ENCODE measurements at places on chromosomes 5 and 9.

GRCh38 chr5:176621661-176622079 is 8.7 kb downstream of the SNCB start:
- DNase-seq, result no peak

GRCh38 chr5:59713498-59713844 is 180.1 kb downstream of the PDE4D start:
- no peak for DNase-seq

- DNase-seq, result no peak
These were observed 142.9 kb upstream of the POU5F2 start for GRCh38 chr5:93884254-93884653.

GRCh38 chr9:37337301-37337890 is 85.1 kb upstream of the GRHPR start:
- no peak for DNase-seq

GRCh38 chr9:122371846-122372245 is 1.0 kb downstream of the PTGS1 start:
- no peak for DNase-seq

GRCh38 chr5:51518607-51519006 is 135.4 kb downstream of the ISL1 start:
- no peak for DNase-seq

- DNase-seq, result no peak
These were observed 10.3 kb upstream of the ABL1 start for GRCh38 chr9:130824643-130825350.

GRCh38 chr9:127524373-127524772 is 73.1 kb downstream of the LRSAM1 start:
- DNase-seq, result no peak

DNA sequence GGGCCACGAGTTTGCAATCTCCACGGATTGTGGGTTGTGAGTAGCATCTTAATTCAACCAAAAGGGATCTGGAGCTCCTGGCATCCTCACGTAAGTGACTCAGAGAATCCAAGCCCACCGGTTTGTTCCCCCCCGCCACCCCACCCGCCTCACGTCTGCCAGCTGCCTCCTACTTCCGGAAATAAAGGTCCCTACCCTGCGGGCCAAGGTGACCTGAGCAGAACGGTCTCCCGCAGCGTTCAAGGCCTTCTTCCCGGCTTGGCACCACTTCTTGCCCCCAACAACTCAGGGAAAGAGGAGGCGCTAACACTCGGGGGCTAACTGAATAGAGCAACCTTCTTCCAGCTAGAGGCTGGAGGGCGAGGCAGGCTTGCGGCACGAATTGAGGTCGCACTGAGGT is 8.8 kb upstream of the GPRIN1 start:
- DNase-seq, result no peak

DNA sequence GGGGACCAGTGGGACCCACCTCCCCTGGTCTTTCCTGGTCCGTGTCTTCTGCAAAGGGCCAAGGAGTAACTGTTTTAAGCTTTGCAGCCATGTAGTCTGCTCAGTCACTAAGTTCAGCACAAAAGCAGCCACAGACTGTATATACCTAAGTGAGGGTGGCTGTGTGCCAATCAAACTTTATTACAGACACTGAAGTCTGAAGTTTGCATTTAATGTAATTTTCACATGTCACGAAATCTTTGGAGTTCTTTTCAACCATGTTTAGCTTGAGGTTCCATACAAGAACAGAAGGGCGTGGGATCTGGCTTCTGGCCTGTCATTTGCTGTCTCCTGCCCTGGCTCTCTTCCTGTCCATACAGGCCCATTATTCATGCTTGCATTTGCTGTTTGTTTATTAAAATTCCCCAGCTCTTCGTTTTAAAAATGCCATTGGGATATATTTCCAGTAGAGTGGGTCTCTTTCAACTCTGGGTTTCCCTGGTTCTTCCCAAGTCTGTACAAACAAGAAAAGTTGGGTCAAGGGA is 64.2 kb upstream of the ECM2 start:
- DNase-seq, result no peak

GRCh38 chr5:157486221-157486681 is 26.2 kb downstream of the NIPAL4 start:
- no peak for DNase-seq

DNA sequence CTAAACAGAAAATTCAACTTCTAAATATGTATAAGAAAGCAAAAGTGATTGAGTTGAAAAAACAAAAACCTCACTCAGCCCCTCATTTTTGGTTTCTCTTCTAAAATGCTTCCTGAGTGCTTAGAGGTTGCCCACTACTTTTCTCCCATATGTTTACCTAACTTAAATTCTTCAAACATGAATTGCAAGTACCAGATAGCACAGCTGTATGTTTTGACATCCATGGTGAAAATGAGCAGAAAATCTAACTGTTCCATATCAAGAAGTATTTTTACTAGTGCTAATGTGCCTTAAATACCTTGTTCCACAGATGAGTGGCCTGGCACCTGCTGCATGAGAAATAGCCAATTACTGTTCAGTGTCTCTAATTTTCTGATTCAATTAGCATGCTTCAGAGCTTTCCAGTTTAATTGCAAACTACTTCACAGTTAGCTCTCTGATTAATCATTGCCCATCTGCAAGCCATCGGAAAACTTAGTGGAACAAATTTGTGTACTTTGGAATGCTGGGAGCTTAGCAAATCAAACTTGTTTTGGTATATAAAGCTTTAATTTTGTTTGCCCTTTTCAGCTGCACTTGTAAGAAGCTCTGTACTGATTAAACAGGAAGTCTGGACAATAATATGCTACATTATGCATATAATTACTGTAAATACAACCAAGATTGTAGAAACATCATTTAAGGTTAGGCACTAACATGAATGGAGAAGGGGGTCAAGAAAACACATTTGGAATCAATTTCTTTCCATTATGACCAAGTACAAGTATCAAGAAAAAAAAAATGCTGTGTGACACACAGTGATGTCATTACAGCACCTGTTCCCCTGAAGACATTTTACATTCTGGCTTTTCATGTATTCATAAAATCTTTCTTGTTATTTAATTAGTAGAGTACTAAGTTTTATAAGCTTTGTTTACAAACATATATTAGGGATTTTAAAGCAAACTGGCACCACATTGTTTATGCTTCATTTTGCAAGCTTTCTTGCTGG is 65.6 kb downstream of the POU5F2 start:
- no peak for DNase-seq

DNA sequence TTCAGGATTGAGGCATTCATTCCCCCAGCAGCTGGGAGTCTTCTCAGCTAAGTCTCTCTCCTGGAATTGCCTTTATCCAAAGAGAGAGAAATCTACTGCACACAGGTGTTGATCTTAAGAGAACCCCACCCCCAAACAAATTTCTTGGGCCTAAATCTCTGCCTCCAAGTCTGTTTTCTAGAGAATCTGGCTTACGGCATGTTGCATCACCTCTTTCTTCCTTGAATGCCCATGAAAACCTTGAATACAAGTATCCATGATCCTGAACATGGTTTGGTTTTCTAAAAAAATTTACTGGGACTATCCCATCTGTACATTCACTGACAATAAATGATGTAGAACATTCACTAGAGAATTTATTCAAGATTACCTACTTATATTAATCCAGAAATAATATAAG is 401.6 kb downstream of the PDE4D start:
- DNase-seq, result no peak

DNA sequence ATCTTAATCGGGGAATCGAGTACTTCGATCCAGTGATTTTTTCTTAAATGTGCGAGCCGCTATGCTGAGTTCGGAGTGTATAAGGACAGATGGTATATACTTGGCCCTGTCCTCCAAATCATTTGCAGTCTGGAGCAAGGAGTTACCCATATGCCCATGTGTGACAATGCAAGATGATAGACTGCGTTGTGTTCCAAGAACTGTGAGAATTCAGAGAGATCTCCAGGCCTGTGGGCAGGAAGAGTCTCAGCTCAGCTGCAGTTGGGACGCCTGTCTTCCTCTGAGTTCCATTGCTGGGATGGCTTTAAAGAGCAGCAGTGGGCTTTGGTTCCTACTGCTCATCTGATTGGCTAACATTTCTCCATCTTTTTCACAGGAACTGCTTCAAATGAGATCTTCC is 106.6 kb downstream of the ADAMTS16 start:
- no peak for DNase-seq

- DNase-seq, result no peak
These were observed 25.2 kb downstream of the COL23A1 start for GRCh38 chr5:178564811-178565550.

GRCh38 chr9:126705767-126706697 is 92.3 kb downstream of the LMX1B start:
- DNase-seq, result no peak

DNA sequence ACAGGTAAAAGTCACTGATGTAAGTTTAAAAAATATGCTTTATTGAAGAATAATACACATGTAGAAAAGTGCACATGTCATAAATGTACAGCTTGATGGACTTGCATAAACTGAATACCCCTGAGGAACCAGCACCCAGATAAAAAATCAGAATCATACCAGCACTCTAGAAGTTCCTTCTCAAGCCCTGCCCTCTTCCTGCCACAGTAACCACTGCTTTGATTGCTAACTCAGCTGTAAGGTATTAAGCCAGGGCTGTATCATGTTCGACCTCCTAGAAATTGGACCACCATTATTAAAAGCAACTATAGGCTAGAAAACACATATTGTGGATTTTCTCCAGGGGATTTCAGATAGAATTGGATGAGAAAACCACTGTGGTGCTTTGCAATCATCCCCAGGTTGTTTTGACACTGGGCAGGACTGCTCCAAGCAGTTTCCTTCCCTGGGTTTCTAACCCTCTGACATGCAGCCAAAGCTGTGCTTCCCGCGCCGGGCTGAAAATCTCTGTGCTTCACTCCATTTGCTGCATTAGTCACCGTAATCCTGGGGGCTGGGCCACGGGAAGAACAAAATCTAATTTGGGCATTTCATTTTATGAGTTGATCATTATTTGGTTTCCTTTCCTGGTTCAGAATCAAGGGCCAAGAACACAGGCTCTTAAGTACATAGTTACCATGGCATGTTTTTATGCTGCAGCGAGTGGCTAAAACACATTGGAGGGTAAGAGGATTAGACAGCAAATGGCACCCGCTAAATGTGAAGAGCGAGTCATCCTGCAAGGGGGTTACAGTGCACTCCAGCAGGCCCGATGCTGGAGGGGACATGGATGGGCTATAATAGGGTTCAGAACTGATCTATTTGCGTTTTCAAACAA is 139.4 kb upstream of the IL12B start:
- no peak for DNase-seq

DNA sequence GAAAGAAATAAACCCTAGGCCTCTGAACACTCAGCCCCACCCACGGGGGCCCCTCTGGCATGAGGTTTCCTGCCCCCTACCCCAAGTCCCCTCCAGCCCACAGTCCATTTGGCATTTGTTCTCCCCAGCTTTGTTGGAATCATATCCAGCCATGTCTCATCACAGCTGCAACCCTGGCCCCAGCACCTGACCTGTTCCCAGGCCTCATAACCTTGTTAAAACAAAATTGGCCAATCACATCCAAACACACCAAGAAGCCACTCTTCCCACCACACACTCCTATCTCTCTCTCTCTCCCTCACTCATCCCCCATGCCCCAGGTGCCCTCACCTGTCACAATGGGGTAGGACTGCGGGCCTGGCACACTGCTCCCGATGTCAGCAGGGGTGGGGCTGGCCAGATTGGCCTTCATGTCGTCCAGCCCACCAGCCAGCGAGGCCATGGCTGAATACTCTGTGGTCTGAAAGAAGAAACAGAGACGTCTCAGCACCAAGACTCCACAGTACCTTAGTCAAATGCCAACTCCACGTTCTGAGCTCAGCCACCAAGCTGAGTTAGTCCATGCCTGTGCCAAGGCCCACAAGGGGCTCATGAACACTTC is 110.9 kb downstream of the PAX5 start:
- DNase-seq, result no peak

- DNase-seq, result no peak
These were observed 81.0 kb upstream of the DAB2 start for GRCh38 chr5:39505791-39506190.

DNA sequence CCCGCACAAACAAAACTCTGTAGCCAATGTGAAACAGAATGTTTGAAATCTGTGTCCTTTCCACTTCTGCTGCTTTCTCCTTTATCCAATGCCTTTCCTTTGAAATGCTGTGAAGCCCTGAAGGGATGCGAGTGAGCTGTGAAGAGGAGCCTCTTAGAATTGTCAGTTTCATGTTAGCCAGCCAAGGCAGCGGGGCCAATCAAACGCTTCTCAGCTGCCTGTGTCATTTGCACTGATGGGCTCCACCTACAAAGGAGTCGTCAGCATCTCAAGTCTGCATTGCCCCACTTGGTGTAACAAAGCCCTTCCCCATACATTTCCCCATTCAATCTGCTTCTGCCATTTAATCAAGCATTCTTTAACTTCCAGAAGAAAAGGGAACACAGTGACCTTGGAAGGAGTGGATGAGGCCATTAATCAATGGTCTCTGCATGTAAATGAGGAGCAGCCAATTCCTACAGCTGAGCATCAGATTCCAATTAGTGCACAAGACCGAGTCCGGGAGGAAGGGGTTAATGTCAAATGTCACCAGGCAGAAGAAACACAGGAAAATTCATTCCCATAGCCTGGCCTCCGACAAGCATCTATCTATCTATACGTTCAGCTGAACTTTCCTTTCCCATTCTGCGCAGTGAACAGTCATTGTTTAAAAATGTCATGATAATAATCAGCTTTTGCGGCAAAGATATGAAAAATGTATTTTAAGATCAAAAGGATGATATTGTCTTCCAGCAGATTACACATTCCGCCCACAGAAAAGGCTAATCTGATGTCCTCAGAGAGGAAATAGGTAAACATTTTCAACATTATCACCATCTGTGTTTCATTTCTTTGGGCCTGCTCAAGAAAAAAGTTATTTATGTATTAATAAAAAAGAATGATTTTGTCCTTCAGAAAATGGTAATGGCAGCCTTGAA is 154.6 kb downstream of the FSTL4 start:
- DNase-seq, result no peak

DNA sequence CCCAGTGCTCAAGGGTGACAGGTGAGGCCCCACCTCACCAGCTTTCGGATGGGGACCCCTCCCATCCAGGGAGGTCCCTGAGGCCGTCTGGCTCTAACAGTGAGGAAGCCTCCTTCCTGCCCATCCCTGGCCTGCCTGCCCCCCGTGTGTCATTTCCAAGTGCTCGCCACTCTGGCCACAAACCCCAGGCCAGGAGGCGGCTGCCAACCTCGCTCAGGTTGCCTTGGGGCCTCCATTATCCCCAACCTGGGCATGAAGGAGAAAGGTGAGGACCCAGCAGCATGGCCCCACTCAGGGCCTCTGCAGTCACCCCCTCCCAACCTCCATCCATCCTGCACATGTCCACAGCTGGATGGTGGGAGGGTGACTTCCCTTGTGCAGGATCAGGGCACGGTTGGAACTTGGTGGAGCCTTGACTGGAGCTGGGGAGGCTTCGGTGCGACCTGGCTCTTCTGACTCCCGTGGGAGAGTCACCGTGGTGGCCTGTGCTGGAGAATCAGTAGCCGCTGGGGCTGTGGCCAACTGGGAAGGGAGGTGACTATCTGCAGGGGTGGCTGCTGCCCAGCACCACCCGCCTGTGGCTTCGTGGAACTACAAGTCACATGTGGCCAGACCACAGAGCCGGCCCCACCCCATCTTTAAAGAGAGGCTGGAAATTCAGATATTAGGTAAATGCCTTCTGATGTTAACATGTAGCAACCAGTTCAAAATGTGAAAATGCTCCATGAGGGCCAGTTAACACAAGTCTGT is 37.5 kb upstream of the GFPT2 start:
- no peak for DNase-seq

GRCh38 chr5:143166661-143167420 is 236.6 kb downstream of the NR3C1 start:
- no peak for DNase-seq

- no peak for DNase-seq
These were observed 107.4 kb downstream of the GLIS3 start for GRCh38 chr9:4192450-4192849.

- no peak for DNase-seq
These were observed 437.7 kb downstream of the SEMA5A start for GRCh38 chr5:9108162-9108561.

- DNase-seq, result no peak
These were observed 198.0 kb downstream of the GAS1 start for GRCh38 chr9:86749161-86749893.

Measured in cortex of kidney (tissue), 1 donor.